Activated CD4-positive, alpha-beta T cell treated with anti-CD3 and anti-CD28 coated beads for 24 hours (primary cell): ENCODE measurements at places on chromosomes 5 and 9.

- no peak for DNase-seq
These were observed 51.5 kb downstream of the RAI14 start for GRCh38 chr5:34707451-34708107.

DNA sequence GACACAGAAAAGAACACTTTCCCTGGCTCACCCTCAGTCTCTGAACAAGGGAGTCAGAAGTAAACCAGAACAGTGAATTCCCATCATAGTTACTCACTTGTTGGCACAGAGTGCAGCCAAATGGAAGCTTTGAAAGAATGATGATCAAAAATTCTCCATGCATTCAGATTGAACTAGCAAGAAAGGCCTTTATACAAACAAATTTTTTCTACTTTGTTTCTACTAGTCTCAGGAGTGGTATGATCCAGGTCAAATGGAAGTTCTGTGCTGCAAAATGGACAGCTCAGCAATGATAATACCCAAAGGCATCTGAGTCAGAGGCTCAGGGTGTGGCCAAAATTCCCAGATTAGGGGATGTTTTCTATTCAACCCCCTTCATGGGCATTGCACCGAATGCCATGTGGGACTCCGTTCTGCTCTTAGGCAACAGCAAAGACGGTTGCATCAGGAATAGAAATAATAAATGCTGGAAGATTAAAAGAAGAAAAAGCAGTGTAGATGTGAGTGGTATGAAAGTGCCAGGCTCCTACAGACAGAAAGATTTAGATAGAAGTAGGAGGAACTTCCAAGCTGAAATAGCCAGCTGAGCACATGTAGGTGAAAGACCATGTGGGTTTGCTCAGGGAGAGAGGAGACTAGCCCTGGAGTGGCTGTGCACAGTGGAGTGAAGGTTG lies 24.0 kb upstream of the ASPN start:
- no peak for DNase-seq

DNA sequence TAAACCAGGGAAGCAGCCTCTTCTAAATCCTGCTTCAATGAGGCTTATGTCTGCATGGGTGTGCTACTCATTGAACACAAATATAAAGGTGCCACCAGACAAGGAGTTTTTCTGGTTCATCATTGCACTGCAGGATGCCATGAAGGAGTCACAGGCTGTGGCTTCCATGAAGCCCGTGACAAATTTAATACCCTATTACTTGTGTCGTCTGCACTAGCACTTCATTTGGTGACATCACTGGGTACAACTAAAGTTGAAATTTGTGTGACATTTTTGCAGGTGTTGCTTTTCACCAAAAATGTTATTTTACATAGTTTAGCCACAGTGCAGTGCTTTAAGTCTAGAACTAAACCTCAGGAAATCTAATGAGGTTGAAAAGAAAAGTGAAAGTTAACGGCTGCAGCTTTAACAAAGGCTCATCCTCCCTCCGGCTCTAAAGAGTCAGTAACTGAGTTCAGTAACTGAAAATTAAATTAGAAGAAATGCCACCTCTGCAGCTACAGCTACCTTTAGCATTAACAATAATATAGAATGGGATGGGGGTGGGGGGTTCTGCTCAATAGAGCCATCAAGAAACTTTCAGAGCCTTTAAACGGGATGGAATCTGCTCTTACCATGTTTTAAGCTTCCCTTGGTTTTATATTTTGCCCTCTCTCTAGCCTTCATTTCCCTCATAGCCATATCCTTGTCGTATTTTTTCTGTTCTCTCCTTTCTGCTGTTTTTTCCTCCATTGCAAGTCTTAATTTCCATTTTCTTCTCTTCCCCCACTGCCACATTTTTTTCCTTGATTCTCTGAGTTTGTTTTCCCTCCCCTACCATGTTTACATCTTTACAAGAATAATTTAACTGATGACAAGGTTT lies 233.8 kb upstream of the TMEM161B start:
- DNase-seq: no peak

DNA sequence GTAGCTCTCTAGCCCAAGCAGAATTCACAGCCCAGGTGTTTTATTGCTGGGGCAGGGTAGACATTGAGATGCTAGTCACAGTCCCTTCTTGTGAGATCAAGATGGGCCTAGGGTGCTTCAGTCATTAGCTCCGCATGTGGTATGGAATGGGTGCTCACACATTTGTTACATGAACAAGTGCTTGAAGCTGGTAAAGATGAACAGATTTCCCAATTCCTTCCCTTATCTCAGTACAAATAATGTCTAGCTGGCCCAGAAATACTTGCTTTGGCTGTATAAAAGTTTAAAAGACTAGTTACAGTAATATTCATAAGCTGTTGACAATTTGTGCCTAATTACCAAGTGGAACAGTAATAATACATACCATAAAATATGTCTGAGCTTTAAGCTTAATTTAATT lies 143.4 kb upstream of the DHFR start:
- no peak for DNase-seq

DNA sequence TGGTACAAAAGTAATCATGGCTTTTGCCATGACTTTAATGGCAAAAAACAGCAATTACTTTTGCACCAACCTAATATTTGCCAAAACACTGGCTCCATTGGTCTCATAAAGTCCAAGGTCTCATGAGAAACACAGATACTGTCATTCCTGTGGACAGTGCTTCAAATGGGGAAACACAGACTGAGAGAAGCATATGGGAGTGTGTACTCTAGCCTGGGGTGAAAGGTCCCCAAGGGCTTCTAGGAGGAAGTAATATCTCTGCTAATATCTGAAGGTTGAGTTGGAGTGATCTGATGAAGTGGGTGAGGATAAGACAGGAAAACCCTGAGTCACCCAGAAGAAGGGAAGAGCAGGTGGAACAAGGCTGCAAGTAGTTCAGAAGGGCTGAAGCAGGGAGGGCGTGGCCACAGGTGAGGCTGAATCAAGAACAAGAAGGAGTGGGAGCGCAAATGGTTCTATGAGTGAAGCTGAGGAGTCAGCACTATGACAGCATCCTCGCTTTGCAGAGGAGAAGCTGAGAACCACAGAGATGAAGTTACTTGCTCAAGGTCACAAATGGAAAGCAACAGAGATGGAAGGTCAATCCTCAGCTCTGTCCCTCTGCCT lies 164.1 kb downstream of the ASTN2 start:
- no peak for DNase-seq

DNA sequence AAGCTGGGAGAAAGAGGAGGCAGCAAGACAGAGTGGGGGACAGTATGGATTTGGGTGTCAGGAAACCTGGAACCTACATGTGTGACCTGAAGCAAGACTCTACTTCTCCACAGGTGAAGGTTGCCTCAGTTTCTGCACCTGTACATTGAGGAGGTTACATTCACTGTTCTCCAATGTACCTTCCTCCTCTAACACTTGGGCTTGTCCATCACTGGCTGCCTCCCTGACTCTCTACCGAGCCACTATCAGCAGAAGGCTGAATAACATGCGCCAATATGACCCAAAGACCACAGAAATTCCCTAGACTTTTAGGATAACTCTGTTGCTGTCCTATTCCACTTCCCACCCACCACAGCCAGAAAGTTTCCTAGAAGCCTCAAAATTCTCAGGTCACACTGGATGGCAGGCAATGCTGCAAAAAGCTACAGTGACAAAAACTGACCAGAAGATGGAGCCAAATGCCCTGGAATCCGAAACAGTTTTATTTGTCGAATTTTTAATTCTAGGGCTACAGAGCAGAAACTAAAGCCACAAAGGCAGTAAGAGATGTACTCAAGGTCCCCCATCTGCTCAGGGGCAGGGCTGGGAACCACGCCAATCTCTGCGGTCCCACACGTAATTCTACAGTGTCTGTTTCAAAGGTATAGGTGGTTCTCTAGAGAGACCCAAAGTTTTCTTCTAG lies 64.4 kb downstream of the FAM114A2 start:
- DNase-seq: no peak

- DNase-seq: no peak
These were observed 67.5 kb downstream of the C7 start for GRCh38 chr5:40976836-40977235.

GRCh38 chr5:131386779-131387178 lies 122.9 kb downstream of the CDC42SE2 start:
- no peak for DNase-seq

- DNase-seq: no peak
These were observed 6.3 kb downstream of the NMRK1 start for GRCh38 chr9:75081632-75082031.

DNA sequence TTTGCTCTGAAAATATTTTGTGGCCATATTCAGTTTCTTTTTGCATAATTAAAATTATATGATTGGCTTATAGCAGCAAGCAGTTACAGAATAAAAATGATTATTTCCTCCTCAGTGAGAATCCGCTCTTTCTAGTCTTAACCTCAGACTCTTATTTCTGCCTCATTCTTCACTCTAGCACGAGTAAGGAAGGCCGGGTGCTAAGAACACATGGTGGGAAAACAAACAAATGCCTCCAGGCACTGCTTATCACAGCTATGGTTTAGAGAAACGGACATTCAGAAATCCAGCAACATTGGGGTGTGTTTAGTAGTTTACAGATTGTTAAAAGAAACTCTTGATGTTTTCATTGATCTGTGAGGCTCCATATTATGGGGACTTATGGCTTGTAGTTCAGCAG lies 168.7 kb downstream of the KDM4C start:
- no peak for DNase-seq

- no peak for DNase-seq
These were observed 22.0 kb downstream of the INSYN2B start for GRCh38 chr5:169958278-169958677.

DNA sequence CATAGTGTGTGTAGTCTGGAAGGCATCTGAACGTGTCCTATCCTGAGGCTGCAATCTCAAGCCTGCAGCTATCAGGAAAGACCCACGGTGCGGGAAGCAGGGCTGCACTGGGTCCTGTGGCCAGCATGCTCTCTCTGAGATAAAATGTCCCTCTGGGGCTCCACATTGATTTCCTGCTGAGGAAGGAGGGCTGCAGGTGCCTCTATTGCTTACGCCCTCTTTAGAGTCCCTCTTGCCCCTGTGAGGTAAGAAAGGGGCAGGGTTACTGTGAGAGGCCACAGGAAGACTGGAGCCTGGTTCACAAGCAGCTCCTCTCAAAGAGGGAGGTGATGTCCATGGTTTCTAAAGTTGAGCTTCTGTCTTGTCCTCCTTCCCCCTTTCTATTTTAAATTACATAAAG lies 299.9 kb upstream of the RFX3 start:
- no peak for DNase-seq

DNA sequence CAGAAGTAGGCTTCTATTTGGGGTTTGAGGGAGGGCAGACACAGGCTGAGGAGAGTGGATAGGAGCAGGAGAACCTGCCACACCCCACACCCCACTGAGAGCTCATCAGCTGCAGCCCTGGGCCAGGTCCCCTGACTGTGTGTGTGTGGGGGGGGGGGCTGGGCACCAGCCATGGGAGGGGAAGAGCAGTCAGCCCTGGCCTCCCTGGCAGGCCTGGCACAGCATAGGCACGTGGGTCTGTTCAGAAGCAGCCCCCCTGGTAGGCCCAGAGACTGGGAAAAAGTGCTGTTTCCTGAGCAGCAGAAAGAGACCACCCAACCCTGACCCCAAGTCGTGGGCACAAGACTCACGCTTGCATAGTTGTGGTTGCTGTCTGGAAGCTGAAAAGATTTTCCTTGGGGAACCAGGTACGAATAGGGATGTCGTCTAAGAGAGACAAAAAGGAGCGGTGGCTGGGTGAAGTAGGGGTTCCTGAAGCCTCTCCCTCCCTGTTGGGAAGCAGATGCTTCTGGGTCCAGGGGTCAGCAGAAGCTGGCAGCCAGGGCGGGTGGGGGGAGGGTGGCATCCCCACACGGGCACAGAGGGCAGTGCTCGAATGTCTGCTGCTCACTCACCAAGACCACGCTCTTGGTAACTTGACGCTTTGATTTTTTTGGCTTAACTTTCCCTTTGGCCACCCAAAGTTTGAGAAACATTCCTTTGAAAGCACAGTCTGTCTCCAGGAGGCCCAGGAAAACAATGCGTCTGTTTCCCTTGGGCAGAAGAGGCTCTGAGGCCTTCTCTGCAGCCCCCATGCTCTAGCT lies 2.9 kb downstream of the NSMF start:
- DNase-seq: no peak

GRCh38 chr5:75931175-75931574 lies 152.0 kb upstream of the SV2C start:
- DNase-seq: no peak

DNA sequence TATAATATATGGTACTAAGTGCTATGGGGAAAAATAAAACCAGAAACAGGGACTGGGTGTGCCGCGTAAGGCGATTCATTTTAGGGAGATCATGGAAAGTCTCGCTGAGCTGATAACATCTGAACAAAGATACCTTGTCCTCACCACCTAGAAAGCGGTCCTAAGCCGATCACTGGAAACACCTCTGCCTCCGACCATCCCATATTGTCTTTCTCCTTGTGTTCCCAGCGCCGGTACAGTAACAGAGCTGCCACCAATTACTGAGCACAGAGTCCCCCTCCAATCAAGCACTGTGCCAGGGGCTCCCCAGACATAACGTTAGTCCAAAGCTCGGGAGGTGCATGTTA lies 704 bp downstream of the CCDC112 start:
- DNase-seq: no peak

DNA sequence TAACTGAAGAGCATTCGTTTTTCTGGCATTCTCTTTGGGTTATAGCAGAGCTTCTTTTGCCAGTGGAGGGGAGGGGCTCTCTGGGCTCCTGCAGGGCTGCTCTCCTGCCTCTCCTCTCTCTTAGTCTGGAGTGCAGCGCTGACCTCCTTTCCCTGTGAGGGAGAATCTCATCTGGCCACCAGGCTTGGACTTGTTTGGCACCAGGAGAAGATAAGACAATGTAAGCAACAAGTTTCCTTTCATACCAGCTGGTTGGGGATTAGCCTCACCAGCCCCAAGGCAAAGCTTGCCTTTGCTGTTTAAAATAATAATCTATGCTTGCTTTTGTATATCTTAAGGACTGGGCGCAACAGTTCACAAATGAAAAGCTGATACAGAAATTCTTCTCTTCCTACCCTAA lies 196.4 kb downstream of the TLE4 start:
- no peak for DNase-seq

- DNase-seq: no peak
These were observed 294.7 kb upstream of the DMRT1 start for GRCh38 chr9:546797-547223.

DNA sequence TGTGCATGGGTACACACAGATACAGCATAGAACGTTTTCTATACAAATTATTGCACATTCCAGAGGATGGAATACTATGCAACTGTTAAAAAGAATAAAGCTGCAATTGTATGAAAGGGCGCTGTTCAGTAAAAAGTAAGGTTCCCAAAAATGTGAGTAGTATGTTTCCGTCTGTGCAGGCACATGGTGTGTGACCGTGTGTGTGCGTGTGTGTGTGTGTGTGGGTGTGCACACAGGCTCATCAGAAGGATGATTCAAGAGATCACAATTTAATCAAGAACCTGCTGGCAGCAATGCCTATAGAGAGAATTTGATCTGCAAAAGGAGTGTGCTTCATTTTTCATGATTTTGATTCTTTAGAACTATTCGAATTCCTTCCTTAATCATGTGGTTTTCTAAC lies 76.3 kb downstream of the SEMA4D start:
- no peak for DNase-seq
